ENCODE measurements at places on chromosomes 1 and 21.

DNA sequence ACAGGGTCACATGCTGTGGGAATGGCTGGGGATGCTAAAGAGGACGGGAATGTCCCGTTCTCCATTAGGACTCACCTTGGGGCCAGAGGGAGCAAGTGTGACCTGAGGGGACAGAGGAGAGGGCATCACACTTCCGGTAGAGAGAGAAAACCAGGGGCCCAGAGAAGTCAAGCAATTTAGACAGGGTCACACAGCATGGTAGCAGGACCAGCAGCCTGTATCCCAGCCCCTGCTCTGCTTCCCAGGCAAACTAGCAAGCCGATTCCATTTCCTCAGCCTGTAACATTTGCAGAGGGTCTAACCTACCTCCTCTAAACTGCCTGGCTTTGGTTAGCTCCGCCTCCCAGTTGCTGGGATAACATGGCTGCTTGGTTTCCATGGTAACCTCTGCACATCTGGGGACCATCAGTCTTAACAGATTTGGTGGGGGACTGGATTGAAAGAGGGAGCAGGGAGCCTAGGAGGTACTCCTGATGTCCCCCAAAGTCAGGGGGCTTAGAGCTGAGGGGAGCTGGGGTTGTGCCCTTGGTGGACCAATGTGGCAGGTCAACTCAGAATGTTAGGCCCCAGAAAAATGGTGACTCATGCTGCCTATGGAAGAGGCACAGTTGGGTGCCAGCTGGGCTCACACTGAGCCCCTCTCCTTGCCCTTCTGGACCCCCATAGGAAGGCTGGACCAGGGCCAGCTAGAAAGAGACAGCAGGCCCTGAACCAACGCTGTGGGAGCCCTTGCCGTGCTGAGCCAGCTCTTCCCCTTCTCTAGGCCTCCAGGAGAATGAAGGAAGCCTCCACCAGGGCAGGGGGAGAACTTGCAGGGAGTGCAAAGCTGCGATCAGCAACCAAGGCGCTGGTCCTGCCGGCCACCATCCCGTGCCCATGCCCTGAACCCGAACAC lies 9.5 kb downstream of the COL16A1 start:
- no peak for ATAC-seq

DNA sequence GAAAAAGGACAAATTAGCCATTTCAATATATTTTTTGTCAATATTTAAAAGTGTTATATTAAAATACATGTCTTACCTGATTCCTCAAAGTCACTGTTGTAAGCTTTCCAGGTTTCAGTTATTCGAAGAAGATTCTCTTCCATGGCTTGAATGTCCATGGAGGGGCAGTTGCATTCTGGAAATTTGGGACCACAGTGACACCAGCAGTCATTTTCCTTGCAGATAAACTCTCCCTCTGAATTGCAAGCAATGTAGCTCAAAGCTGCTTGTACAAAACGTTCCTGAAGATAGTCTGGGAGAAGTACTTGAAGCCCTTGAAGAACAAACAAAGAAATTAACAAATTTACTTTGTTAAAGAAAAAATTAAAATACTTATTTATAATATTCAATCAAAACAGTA lies 251.7 kb downstream of the BRINP3 start:
- ATAC-seq = no peak

GRCh38 chr1:6028042-6028850 lies 17.4 kb upstream of the KCNAB2 start:
- ATAC-seq = no peak

DNA sequence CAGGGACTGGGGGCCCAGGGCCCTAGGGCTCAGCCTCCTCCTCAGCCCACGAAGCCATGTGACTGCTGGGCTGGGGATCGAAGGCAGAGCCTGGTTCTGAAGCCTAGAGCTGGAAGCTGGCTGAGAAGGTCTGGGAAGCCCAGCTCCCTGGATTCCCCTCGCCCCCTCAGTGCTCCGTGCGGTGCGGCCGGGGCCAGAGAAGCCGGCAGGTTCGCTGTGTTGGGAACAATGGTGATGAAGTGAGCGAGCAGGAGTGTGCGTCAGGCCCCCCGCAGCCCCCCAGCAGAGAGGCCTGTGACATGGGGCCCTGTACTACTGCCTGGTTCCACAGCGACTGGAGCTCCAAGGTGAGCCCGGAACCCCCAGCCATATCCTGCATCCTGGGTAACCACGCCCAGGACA lies 9.1 kb downstream of the ADAMTSL4 start:
- no peak for ATAC-seq

- no peak for ATAC-seq
These were observed 56.2 kb downstream of the PCP4 start for GRCh38 chr21:39923476-39923875.

- no peak for ATAC-seq
These were observed 30.3 kb upstream of the USP1 start for GRCh38 chr1:62406576-62406975.

DNA sequence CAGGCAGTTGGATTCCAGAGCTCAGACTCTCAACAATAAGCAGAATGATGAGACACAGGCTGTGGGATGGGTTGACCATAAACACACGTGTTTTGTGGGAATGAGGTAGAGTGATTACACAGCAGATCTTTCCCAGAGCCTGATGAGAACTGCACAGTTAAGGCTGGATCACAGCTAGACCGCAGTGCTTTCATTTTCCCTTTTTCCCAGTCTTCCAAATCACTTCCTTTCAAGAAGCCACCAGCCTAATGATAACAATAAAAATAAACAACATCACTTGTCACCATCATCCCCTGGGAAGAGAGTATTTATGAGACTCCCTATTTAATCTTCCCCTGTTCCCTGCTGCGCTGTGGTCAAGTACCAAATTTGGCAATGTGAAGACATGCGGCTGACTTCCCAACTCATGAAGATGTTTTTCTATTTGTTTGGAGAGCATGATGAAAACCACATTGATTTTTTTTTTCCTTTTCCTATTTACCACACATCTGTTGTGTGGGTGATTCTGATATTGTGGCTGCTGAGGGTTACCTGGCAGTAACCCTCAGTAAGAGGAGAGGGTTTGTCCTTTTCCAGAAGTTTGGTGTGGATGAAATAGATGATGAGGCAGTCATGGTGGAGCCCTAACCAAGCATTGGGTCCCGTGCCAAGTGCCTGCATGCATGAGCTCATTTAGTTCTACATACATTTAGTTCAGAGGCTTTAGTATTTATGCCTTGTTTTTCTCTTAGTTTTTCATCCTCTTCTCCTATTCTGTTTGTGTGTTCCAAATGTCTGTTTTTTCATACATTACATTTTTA lies 248.9 kb upstream of the HOOK1 start:
- ATAC-seq = no peak

DNA sequence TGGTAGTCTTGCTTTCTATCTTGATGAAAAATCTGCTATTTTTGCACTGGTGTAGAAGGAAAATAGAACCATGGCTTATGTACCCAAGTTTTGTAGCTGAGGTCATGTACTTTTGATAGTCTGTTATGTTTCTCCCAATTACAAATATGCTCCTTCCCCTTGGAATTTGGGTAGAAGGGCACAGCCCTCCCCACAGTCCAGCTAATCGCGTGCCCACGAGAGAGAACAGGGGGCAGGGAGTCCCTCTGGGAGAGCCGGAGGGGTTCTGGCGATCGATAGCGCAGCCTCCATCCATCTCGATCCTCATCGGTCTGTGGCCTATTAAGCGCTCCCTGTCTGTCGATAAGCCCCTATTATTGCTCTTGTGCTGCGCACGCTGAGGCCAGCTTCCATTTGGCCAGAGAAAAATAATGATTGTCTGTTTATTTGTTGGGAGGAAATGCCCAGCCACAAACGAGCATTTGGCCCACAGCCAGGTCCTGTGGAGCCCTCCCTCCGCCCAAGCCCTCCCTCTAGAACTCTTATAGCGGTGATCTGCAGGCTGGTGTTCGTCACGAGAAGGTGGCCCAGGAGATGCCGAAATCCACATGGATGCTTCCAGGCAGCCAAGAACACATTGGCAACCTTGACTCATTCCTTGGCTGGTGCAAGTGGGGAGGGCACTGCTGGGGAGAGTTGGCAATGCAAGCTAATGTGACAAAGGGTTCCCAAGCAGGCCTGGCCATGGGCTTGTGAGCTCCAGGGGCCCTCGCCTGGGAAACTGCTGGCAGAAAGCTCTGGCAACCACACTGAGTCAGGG lies 134.7 kb upstream of the TNR start:
- no peak for ATAC-seq

DNA sequence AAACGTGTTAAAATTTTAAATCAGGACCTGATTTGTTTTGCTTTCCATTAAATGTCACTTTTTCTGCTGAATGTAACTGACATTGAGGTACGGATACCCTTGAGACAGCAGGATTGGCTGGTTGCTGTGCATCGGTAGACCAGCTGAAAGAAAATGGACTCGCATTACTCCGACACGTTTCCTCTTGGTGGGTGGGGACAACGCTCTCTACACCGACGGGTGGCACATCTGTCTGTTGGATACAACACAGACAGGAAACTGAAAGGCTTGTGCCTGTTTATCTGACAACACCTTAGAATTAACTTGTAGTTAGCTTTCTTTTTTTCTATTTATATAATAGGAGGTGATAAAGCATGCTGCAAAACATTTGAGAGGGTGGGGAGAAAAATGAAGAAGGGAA lies 19.4 kb downstream of the PRPF38A start:
- no peak for ATAC-seq

DNA sequence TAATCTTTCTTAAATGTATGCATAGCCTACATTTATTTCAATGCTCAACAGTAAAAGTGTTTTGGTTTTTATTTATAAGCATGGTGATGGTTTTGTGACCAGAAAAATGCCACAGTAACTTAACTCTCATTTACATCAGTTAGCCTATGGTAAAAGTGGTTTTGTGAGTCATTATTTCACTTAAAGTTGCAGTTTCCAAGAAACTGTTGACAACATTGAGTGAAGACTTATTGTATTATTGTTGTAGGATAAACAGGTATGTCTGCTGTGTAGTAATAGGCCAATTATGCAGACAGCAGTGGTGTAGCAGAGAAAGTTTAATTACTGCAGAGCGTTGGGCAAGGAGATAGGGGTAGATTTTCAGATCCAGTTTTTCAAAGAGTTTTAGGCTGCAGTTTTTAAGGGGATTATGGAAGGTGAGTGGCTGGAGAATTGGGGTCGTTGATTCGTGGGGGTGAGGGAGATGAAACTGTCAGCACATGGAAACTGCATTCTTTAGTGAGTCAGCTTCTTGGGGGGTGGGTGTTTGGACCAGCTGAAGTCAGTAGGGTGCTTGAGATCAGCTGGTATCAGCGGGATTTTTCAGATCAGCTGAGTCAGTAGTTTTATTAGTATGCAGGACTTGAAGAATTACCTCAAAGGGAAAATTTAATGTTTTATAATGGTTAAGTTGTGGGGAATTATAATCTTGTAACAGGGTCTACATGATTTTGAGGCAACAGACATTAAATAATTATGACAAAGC lies 168.7 kb upstream of the FMN2 start:
- ATAC-seq = no peak

- peak; percentile 36 for ATAC-seq
These were observed 719 bp upstream of the PARS2 start for GRCh38 chr1:54764922-54765561.

- ATAC-seq = no peak
These were observed 174.2 kb downstream of the RRAGC start for GRCh38 chr1:38685388-38685787.

GRCh38 chr1:119676571-119677206 lies 28.6 kb upstream of the ZNF697 start:
- ATAC-seq = no peak

- no peak for ATAC-seq
These were observed 231.7 kb downstream of the HMCN1 start for GRCh38 chr1:185965870-185966269.

GRCh38 chr1:205248793-205249601 lies 21.3 kb downstream of the TMCC2 start:
- ATAC-seq = peak; percentile 56

DNA sequence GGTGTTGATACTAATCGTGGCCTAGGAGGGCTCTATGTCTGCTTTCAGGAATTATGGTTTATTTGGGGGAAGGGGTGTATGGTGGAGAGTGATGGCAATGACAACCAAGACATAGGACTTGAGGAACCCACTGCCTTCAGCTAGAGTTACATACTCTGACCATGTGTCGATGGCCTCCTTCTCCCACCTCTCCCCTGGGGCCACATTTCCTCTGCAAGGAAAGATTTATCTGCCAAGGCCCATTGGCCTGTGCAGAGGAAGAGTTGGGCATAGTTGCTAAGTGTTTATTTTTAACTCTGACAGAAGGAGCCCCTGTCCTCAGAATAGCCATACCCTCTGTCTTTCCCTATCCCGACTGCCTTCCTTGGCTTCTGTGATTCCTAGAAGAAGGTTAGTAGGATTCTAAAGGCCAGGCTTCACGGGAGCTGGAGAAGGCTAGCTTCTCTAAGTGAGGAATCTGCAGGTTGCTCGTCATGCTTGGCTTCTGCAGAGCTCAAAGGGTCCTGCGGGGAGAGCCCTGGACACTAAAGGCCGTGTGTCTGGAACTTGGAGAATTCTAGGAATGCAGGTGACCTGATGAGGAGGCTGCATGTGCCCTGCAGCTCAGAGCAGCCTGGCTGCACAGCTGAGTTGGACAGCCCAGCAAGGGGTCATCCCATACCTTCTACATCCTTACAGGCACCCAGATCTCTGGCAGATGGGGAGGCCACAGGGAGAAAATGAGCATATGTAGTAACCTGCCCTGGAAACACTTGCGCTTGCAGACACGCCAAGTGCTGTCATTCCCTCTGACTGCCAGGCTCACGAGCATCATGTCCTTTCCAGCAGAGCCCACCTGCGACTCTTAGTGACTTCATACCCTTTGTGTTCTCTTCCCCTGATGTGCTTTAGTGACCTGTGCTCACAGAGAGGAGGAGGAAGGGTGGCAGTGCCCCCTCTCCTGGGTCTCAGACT lies 9.7 kb downstream of the MAPKAPK2 start:
- peak; percentile 17 for ATAC-seq

DNA sequence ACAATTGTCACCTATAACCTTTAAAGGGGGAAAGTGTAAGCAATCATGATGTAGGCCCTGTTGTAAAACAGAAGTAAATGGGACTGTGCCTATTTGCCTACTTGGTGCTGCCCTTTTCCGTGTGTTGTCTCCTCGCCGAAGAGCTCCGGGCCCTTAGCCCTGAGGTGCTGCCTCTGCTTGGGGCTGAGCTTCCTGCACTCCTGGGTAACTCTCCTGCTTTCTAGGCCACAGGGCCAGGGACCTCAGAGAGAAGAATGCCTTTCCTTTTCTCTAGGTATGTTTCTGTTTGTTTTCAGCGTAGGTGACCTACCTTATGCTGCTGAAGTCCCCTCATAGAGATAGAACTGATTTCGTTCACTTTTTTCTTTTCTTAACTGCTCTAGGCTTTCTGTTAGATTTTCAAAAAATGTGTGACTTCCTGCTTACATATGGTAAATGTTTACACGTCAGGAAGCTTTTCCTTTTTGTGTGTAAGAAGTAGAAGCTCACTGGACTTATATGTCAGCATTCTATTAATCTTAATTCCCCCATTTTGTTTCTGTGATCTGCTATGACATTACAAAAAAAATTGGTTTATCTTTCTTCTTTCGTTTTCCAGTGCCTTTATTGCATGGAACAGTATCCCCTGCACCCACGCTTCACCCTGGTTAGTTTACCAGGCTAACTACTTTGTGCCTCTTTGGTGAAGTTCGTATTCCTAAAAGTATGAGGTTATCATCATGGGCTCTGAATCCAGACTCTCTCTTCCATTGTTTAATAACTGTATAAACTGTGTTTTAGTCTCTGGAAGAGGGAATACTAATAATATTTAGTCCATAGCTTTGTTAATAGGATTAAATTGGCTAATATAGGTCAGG lies 61.7 kb downstream of the ITSN1 start:
- no peak for ATAC-seq

- ATAC-seq = no peak
These were observed 155.7 kb downstream of the PTPRC start for GRCh38 chr1:198794498-198794897.
